ENCODE measurements at places on chromosomes 2 and 18.
A peak's percentile ranks its signal among the peaks of the same experiment; 100 is the strongest.

DNA sequence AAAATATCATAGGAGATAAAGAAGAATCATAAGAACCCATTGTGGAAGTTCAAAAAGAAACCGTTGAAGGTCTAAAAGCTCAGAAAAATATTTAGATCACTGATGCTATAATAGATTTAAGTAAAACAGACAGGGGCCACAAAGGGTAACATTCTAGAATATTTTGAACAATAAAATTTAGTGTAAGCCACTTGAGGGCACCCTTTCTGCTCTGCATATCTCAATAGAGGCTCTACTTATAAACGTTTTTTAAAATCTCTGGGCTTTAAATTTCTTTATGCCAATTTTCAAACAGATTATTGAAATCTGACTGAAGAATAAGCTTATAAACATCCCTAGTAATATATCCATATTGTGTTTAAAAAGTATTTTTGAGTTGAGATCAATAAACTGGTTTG is 57.6 kb upstream of the IL1RL1 start:
- no peak for DNase-seq

DNA sequence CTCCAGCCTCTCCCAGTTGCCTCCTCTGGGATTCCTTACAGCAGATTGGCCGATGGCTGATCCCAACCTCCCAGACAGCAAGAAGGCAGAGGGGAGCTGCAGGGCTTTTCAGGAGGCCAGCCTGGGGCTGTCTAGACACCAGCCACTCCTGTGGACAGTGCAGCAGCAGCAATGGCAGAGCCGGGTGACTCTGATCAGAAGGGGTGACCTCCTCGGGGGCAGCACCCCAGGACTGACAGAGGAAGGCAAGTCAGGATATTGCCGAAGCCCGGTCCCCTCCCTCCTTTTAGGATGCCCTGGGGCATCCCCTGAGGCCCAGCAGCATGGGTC is 84.5 kb downstream of the INHBB start:
- DNase-seq: no peak

- DNase-seq: peak; percentile 82
These were observed 83.7 kb downstream of the SDC1 start for GRCh38 chr2:20141056-20141762.

GRCh38 chr18:57446322-57446721 is 11.1 kb downstream of the ONECUT2 start:
- DNase-seq: no peak

DNA sequence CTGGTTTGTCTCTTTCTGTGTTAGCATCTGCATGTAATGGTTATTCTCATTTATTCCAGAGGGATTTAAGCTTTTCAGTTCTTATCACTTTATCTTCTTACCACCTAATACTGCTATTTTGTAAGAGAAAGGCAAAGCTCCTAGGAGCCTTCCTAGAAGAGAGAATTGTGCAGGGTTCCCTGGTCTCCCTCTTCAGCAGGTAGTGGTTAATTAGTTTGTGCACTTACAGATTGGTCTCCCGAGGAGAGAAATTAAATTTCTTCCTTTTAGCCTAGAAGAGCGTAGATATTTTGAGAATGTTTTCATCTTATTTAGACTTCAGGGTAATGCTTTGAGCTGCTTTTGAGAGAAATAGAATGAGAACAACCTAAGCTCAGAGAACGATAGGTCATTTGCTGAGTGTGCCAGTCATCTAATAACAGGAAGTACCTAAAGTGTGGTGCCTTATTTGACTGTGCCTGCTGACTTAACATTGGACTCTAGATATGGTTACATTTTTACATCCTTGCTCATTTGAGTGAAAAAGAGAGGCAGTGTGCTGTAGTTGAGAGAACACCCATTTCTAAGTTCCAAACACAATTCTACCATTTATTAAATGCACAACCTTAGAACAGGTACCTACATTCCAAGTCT is 651.4 kb downstream of the STK39 start:
- no peak for DNase-seq

GRCh38 chr2:32977228-32977758 is 30.5 kb downstream of the LTBP1 start:
- DNase-seq: no peak

- no peak for DNase-seq
These were observed 194.7 kb downstream of the UXS1 start for GRCh38 chr2:105999211-105999989.

- DNase-seq: peak; percentile 33
These were observed 1068.2 kb upstream of the ACVR2A start for GRCh38 chr2:146776596-146776995.

GRCh38 chr18:8559612-8560186 is 49.5 kb upstream of the RAB12 start:
- DNase-seq: no peak

DNA sequence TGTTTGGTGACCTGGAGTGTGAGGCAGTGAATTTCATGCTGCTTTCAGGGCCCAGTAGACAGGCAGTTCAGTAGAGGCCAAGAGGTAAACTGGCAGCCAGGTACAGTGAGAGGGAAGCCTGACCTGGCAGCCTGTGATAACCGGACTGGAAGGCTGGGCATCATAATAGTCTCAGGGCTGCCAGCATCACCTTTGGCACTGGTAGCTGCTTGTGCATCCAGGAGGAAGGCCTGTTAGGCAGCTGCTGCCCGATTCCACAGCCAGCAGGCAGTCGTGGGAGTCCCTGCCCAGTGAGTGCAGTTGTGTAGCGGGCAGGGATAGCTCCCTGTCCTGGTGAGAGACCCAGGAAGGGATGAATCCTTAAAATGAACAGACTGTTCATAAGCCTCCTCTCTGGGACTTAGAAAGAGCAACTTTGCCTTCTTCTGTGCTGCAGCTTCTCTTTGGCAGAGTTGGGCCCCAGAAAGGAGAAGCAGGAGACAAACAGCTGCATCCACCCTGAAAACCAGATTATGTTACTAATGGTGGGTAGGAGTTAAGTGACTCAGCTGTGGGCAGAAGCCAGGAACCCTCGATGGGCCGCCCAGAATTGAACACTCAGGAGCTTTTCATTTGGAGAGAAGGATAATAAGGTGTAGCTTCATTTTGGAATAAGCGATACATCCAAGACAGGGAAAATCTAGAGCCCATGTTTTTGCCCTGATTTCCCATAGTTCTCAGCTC is 8.1 kb upstream of the GPBAR1 start:
- no peak for DNase-seq

DNA sequence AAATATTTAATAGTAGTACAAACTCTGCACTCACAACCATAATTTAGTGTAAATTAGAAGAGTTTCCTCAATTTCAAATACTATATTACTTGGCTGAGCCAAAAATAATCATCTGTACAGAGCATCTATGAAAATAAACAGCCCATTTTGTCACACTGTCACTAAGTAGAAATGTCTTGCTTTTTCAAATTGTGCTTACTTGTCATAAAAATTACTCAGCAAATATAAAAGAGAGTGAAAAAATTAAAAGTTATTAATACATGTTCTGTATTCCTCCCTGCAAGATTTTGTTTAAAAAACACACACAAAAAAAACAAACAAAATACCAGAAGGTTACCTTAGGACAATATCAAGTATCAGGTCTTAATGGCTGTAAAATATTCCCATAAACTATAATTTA is 155.7 kb downstream of the DLGAP1 start:
- DNase-seq: no peak

DNA sequence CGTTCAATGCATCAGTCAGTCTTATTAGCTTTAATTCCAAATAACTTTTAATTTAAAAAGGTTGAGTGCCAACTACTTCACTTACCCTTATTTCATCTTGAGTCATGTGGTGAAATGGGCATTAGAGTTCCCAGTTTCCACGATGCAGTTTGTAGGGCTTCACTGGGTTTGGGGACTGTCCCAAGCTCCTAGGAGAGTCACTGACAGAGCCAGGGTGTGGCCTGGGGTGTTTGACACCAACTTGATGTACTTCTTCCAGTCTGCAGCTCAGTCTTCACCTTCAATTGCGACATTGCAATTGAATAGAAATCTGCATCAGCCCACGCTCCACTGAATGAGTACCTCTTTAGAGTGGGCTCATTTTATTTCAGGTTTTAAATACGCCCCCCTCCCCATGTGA is 165.3 kb downstream of the ARL4C start:
- no peak for DNase-seq

DNA sequence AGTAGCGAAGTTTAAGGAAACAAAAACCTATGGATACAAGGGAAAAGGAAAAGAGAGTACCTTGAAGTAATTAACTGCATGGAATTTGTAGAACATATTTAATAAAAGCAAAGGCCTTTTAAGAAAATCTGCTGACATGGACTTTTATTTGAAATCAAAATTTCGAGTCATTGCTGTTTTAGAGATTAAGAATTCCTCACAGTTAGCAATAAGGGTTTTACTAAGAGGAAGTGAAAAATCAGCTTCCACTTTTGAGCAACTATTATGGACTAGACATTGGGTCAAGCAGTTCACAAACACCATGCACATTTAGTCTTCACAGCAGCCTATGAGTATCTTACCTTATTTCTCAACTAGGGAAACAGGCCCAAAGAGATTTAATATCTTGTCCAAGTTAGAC is 876.3 kb downstream of the BCL11A start:
- DNase-seq: no peak

DNA sequence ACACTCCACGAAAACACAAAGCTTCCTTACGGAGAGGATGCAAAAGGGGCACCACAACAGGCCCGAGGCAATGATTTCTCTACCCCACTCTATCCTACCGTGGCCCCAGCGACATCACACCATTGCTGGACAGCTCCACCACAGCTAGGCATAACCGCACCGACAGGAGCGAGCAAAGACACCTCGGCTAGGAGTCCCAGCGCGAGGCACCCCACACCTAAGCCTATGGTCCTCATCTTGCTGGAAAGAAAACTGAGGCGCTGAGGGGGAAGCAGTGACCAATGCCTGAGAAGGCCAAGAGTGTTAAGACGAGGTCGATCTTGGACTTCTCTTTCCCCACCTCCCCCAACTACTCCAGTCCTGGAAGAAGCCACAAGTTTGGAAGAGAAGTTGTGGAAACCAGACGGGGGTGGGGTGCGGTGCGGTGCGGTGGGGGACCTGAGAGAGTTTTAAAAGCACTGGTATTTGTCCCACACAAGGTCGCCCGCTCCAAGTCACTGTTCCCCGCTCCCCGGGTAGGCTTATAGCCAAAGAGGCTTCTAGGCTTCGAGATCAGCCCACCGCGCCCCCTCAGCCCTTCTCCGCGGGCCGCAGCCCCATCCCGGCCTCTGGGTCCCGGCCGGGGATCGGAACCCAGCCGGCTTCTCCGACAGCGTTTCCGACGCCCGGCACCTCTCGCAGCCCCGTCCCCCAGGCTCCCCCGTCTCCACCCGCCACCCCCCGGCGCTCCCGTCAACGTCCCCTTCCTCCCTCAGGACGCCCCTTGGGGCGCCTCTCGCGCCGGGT is 766 bp downstream of the PDE6D start:
- no peak for DNase-seq

Measured in epithelial cell of proximal tubule (primary cell).